Ammon's horn (tissue), 1 donor: ENCODE measurements at places on chromosomes 7 and 10.

DNA sequence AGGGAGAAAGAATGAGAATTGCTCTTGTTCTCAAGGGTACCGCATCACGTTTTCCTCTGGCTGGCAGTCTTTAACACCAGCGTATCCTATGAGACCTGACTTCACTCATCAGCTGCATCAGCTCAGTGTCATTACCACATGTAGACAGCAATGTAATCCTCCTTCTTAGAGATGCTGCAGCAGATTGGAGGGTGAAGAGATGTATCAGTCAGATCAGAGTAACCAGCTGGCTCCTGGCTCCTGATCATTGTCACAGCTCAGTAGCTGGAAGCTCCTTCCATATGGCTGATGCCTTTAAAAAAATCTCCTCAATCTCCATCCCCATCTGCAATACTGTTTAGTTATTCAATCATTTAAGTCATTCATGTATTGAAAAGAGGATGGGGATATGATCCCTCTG, 39.7 kb upstream of the EPHB6 start:
- peak; percentile 54 for DNase-seq

DNA sequence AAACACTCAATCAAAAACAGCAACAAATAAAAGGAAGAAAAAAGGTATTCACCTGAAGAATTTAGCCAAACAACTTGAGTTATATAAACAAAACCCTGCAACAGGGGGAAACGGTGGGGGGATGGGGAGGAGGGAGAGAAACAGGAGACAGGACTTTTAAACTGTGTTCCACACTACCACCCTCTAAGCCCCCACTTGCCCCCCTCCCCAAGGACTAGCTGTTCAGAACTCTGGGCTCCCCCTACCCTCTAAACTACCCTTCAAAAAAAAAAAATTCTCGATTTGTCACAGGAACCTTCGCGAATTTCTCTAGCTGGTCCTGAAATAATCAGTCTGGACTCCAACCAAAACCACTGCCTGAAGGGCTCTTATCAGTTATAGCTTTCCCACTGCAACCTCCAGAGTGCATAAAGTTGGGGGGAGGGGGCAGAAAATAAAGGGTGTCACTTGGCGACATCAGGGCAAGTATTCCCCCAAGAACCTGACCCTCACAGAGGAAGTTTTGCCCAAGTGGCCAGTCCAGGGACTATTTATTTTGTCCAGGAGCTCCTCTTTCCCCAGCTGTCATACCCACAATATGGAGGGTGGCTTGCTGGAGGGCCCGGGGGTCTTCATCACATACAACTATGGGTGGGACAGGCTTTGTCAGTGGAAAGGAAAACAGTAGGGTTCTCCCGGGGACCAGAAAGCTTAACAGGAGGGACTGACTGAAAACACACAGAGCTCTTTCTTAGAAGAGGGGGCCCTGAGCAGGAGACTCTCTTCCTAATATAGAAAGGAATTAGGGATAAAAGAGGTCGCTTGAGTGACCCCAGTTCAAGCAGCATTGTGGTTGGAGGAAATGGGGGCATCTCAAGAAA, 1.3 kb downstream of the UBE2H start:
- DNase-seq: peak; percentile 10

DNA sequence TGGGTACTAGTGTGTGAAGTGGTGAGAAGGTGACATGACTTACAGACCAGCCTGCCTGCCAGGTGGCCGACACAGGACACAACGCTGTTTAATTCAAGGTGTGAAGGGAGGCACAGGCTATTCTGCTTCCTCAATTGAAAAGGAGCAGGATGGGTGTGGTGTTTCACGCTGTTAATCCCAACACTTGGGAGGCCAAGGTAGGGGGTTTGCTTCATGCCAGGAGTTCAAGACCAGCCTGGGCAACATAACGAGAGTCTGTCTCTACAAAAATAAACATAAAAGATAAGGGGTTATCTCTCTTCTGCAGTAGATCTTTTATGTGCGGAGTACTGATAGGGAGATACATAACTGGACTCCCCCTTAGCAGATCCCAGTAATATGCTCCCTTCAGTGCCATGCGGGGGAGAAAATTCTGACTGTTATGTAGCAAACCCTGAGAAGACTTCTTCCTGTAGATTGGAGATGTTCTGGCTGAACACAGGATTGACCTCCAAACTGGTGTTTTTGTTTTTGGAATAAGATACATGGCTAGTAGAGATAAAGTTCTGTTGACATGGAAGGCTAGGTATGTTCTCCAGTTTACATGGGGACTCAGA, 63.2 kb downstream of the CCNY start:
- DNase-seq: no peak

DNA sequence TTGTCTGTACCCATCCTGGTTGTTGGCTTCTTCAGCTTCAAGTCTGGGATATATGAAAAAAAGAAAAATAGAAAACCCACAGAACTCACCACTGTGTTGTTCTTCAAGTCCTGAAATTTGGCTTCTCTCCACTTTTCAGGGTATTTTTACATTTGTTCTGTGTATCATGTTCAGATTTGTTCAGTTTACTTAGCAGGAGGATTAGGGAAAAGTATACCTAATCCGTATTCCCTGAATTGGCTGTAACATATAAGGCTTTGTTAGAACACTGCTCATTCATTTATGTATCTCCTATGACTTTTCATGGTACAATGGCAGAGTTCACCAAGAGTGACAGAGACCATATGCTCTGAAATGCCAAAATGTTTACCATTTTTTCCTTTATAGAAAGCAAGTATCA, 146.9 kb downstream of the PTN start:
- DNase-seq: no peak

GRCh38 chr10:2619472-2619871, 447.9 kb upstream of the PFKP start:
- no peak for DNase-seq

DNA sequence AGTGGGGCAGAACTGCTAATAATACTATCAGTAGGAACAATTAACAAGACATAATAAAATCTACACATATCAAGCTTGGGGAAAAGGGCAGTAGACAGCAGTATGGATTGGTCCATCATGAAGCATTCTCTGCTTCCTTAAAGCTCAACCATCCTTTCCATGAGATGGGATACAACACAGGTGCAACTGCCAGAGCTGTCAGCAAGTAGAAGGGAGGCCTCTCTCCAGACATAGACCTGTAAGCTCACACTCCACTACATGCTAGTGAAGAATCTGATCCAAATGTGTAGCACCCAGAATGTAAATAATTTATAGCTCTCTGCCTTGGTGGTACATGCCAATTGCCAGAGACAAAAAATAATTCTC, 41.5 kb upstream of the ANAPC16 start:
- DNase-seq: no peak
